ENCODE measurements at places on chromosomes 3 and 15. TPM values are rescaled to one million over a fixed set of nuclear protein-coding genes. Genes with fewer than 3 reads are reported as not detected.

Gene ECE2
- not detected for total RNA-seq

Gene INKA1
- 3.9 TPM for total RNA-seq

Gene ZCWPW2
- 0.74 TPM for total RNA-seq

Gene SEMA3G
- total RNA-seq: 0.09 TPM

Gene MESP1
- under 0.01 TPM for total RNA-seq

Gene RARB
- 50.8 TPM for total RNA-seq

Gene ZNF502
- total RNA-seq: 5.9 TPM

Gene MKRN2OS
- not detected for total RNA-seq

Data from smooth muscle cell of the umbilical artery (primary cell).